ENCODE measurements at places on chromosomes 2 and 18.
A peak's percentile ranks its signal among the peaks of the same experiment; 100 is the strongest.

DNA sequence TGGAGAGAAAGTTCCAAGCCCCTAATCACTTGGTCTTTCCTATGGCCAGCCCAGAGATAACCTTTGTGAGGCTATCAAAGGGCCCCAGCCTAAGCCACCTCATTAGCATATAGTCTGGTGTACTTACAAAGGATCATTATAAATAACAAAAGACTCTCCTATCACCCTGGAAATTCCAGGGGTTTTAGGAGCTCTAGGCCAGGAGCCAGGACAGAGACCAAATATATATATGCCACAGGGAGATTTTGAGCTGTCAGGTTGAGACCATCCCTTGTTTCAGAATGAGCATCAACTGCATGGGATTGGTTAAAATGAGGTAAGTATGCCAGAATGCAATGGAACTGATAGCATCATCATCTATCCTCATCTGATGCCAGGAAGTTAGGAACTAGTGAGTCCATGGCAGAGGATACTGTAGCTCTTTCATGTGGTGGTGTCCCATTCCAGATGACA is 32.1 kb upstream of the CHRNA1 start:
- no peak for DNase-seq

GRCh38 chr2:232387451-232388171 is 9.1 kb downstream of the ALPP start:
- no peak for DNase-seq

GRCh38 chr2:134594399-134594798 is 124.4 kb downstream of the TMEM163 start:
- no peak for DNase-seq

- DNase-seq = no peak
These were observed 131.4 kb downstream of the CLIP4 start for GRCh38 chr2:29246383-29247300.

GRCh38 chr18:49608366-49609255 is 46.8 kb downstream of the LIPG start:
- DNase-seq = no peak

- no peak for DNase-seq
These were observed 9.6 kb downstream of the TRPM8 start for GRCh38 chr2:233926806-233927205.

DNA sequence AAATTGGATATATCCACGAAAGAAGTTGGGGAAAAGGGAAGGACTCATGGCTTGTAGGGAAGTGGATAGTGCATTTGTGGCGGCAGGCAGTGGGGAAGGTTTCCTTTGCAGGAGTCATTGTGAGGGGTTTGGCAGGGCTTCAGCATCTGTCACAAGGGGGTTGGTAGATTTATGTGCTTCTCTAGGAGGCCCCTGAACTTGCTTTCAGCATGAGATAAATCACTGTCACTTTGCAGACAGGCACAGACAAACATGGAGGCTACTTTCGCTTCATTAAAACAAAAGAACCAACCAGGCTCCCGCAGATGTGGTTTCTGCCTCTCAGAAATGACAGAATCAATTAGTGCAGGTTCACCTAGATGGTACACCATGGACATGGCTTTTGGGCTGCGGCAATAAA is 340.7 kb downstream of the TGIF1 start:
- no peak for DNase-seq

DNA sequence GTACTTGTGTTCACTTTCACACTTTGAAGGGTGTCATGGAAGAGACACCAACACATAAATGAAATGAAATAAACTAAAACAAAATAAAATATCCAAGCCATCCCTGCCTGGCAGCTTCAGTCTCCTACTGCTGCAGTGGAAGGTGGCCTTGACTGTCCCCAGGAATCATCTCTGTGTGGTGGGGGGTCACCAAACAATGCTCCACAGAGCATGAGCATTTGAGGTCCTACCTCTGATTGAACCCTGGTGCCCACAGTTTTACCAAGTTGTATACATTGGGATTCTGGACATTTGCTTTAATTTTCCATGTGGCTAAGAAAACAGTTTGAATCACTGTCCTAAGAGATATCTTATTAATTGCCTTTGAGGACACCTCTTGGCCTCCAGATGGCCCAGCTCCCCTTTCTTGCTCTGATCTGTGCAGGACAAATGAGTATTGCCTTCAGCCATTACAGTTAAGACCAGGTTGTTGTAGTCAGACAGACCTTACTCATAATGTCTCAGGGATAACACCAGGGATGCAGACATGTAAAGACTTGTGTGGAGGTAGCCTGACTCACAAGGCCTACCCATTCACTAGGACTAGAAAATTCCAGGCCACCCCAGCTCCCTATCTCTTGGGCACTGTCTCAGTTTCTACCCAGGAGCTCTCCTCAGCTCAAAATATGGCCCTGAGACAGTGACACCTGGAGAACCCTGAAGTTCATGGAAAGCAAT is 195.0 kb downstream of the MYCN start:
- no peak for DNase-seq

- no peak for DNase-seq
These were observed 70.8 kb downstream of the RTN4 start for GRCh38 chr2:54979321-54980044.

DNA sequence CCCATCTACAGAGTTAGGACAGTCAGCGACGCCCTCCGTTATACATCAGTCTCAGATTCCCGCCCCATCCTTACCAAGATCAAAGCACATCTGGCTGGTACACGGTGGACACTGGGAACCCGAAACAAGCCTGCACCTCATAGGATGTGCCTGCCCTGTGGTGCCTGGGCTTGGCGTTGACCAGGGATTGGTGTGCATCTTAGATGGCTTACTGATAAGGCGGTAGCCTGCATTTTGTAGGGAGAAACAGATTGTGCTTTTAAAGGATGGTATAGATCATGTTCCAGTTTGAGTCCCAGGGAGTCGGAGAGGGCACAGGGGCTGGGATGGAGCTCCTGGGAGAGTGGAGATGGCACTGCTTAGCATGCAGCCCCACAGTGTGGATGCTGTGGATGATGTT is 108.0 kb downstream of the EML6 start:
- no peak for DNase-seq

DNA sequence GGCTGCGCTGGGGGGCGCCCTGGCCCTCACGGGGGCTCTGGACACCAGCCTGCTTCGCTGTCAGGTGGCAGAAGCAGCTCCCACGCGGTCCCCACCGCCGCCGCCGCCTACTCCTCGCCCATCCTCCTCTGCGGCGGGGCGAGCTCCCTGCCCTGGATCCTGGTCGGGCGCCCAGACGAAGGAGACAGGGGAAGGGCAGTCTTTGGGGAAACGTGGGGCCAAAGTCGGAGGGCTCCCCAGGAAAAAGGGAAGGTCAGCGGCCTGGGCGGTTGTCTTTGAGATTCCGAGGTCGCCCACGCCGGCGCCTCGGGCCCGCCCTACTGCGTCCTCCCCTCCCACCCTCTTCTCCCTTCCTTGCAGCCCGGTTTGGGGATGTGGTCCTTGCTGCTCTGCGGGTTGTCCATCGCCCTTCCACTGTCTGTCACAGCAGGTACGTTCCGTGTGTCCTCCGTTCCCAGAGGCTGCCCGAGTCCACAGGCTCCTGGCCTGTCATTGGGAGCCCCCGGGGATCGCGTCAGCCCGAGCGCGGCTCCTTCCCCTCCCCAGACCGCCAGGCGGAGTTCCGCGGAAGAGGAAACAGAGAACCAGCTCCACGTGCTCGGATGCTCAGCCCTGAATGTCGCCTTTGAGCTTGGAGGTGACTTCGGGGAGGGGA is 800 bp downstream of the IL1RL2 start:
- DNase-seq = peak; percentile 53

DNA sequence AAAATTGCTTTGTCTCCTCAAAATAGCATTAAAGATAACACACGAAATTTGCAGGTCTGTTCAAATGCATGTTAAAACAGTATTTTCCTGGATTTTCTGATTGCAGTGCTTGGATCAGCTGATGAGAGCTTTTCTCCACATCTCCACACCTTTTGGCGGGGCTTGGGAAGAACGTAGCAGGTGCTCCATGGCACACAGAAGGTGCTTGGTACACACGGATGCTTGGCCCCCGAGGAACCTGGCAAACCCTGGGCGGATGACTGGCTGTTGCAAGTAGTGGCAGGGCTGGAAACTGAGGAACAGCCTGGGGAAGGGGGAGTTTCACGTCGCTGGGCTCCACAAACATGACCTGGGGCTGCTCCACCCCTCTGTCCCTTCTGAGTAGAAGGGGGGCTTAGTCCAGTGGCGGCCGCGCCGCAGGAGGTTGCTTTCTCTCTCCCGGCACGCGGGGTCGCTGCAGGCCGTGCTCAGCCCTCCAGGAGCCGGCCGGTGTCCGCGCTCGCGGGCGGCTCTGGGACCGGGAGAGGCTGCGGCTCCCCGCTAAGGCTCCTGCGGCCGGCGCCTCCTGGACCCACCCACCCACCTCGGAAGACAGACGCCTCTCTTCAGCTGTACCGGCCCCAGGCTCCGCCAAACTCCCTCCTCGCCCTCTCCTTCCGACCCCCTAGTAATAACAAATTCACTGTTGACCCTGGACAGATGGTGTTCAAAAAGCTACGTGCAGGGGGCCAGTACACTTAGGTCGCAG is 69.3 kb downstream of the MARCO start:
- DNase-seq = peak; percentile 34

GRCh38 chr2:28495551-28496250 is at the start of gene PLB1:
PLB1 (plus strand) TSS chr2:28496060; CDS start chr2:28496115, 55 bp downstream.
- DNase-seq = no peak

GRCh38 chr2:195648787-195649186 is 8.2 kb upstream of the SLC39A10 start:
- DNase-seq = peak; percentile 22

DNA sequence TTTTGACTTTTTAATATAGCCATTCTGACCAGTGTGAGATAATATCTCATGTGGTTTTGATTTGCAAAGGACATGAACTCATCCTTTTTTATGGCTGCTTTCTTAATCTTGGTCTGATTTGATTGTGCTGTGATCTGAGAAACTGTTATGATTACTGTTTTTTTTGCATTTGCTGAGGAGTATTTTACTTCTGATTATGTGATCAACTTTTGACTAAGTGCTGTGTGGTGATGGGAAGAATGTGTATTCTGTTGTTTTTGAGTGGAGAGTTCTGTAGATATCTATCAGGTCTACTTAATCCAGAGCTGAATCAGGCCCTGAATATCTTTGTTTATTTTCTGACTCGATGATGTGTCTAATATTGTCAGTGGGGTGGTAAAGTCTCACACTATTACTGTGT is 16.8 kb downstream of the SP140L start:
- peak; percentile 11 for DNase-seq

DNA sequence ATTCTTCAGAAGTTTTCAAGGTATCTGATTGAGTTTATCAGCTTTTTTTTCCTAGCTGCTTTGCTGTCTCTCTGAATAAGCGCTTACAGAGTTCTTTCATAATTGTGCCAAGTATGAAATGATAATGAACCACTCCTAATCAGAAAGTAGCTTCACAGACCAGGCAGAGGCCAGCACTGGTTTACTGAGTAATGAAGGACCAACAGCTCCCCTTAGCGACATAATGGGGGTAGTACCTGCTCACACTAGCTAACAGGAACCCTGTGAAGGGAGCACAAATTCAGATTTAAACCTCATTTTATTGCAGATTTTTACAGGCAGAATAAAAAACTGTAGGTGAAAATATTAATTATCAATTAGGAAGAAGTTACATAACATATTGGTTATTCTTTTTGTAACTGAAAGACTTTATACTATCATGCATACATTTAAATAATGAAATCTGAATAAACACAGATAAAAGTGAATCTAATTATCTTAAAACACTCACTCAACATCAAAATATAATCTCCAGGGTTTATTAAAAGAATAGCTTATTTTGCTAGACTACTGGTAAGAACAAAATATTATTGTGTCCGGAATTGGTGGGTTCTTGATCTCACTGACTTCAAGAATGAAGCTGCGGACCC is 53.7 kb upstream of the LRRC30 start:
- DNase-seq = peak; percentile 50

- no peak for DNase-seq
These were observed 209.2 kb upstream of the SMAD2 start for GRCh38 chr18:48139431-48140347.

GRCh38 chr2:205650931-205651330 is 31.4 kb upstream of the NRP2 start:
- DNase-seq = no peak
